ENCODE measurements at places on chromosomes 7 and 10.

- DNase-seq: no peak
Observed at GRCh38 chr7:47210281-47210854, 371.5 kb downstream of the TNS3 start.

- DNase-seq: no peak
Observed at GRCh38 chr7:136925556-136925955, 57.1 kb downstream of the CHRM2 start.

DNA sequence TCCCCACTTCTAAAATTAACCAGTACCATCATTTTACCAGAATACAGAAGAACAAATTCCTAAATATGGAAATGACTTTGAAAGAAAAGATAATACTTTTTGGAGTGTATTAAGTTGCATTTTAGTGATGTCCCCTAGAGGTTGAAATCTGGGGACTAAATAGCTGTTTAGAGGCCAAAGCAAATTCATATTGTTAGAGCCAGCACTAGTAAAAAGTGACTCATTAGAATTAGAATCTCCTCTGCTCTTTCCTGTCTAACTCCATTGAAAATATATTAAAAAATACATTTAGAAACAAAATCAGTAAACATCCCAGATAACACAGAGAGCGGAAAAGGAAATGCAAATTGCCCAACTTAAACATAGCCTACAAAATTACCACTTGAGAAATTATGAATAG lies 1189.6 kb upstream of the C7orf33 start:
- DNase-seq: no peak

- no peak for DNase-seq
Observed at GRCh38 chr10:91935886-91936285, 12.3 kb downstream of the BTAF1 start.

- no peak for DNase-seq
Observed at GRCh38 chr10:9419757-9420156, 1365.3 kb downstream of the GATA3 start.

- no peak for DNase-seq
Observed at GRCh38 chr7:92854501-92855238, 18.3 kb upstream of the CDK6 start.

- DNase-seq: no peak
Observed at GRCh38 chr10:65183236-65183635, 1662.0 kb downstream of the REEP3 start.

DNA sequence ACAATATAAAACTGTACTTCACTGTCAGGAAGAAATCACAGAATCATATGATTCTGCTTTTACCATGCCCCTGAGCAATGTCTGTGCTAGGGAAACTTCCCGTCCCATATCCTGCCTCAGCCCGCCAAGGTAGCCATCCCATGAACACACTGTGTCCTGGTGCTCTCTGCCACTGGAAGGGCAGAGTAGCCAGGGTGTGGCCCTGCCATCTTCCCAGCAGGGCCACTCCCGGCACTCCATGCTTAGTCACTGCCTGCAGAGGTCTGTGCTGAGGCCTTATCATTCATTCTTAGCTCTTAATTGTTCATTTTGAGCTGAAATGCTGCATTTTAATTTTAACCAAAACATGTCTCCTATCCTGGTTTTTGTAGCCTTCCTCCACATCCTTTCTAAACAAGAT lies 31.8 kb downstream of the AP3M1 start:
- no peak for DNase-seq

DNA sequence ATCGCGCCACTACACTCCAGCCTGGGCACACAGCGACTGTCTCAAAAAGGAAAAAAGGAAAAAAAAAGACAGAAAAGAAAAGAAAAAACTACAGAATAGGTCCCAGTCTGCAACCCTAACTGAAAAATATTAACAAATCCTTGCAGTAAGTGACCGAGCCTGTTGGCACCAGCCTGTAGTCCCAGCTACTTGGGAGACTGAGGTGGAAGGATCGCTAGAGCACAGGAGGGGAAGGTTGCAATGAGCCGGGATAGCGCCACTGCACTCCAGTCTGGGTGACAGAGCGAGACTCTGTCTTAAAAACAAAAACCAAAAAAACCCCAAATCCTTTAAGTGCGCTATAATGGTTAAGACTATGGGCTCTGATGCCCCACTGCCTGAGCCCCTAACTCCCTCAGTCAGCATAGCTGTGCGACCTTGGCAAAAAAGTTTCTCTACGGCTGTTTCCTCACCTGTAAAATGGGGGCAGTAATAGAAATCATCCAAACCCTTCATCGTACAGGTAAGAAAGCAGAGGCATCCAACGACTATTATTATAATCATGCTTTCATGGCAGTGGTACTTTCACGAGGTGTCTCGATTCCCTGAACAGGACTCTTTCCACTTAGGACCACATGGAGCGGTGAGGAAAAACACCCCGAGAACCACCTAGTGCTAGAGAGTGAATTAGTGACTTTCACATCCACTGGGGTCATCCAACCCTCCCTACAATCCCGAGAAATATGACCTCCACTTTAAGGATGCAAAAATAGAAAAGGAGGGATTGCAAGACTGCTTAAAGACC lies 755 bp downstream of the TOMM7 start:
- DNase-seq: no peak

- DNase-seq: no peak
Observed at GRCh38 chr10:10193848-10194247, 823.8 kb upstream of the CELF2 start.

GRCh38 chr10:69359148-69359547 lies 57.6 kb downstream of the TACR2 start:
- DNase-seq: no peak

DNA sequence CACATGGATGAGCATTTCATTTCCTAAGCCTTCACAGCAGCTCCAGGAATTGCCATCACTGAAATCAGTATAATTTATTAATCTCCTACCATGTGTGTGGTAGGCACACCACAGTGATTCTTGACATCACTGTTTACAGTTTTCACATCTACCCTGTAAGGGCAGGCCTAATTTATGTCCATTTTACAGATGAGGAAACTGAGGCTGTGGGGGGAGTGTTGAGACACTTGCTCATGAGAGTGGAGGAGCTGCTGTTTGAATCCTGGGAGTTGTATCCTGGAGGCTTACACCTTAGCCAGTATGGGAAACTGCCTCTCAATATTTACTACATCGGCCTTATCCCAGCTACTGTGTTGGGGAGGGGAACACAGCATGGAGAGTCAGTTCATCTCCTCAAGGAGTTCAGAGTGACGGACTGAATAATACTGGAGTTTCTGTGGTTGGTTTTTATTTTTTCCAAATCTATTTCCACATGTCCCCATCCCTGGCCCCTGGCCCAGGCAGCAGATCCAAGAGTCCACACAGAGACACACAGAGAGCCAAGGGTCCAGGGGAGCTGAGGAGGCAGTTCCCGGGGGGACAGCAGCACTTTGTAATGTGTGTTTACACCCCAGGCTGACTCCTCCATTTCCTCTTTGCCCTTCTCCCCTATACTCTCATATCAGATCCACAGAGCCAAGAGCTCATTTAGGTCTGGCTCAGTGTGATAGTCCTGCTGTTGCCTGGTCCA lies 13.2 kb downstream of the UBTD1 start:
- DNase-seq: no peak

GRCh38 chr10:64503429-64503828 lies 982.2 kb downstream of the REEP3 start:
- DNase-seq: no peak

GRCh38 chr7:47556511-47557180 lies 25.3 kb downstream of the TNS3 start:
- DNase-seq: no peak

DNA sequence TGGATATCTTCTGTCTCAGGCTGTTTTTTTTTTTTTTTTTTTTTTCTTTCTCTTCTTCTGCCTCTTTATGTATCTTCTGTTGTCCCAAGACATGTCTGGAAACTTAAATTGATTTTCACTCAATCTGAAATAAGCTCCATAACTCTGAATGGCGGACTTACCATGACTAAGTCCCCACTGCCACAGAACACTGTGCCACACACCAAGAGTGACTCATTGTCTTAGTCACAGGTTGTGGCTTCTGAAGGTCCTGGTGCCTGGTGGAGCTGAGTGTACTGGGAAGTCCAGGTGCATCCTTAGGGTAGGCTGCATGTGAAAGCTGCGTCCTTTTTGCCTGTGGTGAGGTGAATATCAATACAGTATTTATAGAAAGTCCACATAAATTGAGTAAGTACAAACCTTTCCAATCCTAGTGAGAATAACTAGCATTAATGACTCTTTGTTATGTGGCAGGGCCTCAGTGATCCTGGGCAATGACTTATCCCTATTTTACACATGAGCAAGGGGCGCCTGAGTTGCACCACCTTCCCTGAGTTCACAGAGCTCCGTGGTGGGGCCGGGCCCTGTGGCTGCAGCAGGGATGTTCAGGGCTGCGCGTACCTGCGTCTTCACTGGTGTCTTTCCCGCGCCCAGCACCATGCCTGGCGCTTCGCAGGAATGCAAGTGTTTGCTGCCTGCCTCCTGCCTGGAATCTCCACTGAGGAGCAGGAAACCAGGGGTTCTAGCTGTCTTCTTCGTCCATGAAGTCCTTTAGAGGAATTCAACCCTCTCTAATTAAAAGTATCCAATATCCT lies 4.3 kb downstream of the PFKP start:
- no peak for DNase-seq

GRCh38 chr10:102831322-102832071 lies 5.7 kb downstream of the CYP17A1 start:
- DNase-seq: no peak

DNA sequence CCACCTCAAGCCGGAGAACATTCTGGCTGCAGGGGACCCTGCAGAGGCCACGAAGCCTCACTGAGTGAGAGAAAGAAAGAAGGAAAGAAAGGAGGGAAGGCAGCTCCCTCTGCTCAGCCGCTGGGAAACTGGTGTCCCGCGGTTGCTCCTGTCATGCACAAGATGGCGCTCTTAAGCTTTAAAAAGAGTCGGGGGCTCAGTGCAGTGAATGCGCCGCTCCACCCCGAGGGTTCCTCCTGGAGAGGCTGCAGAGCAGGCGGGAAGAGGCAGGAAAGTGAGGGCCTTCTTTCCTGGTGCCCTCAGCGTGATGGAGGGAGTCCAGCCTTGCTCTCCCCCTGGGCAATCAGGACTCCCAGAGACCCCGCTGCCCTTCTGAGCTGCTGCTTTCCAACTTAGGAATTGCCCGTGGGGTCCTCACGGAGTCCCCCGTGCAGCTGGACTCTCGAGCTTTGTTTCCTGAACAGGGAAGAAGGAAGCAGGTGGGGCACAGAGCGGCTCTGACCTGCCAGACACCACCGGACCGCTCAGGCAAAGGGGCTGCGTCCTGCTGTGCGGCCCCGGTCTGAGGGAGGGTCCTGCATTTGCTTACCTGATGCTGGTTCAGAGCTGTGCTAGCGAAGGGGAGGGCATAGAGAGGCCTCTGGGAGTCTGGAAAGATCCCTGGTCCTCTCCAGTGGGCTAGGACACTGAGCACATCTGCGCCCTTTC lies 141.9 kb upstream of the MKI67 start:
- DNase-seq: no peak

DNA sequence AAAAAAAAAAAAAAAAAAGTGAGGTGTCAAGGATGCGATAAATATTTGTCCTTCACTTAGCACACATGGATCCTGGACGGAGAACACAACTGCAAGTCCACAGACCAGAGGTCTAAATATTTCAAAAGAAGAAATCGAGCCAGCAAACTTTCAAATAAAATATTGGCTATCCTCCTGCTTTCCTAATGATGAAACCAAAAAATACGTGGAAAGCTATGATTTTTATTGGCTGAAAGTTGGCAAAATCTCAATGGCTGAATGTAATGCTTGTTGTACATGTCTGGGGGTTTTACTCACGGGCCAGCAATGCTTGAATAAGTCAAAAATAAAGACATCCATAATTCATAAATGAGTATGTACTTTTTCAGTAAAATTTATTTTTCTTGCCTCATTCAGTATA lies 19.0 kb upstream of the MGMT start:
- DNase-seq: no peak

DNA sequence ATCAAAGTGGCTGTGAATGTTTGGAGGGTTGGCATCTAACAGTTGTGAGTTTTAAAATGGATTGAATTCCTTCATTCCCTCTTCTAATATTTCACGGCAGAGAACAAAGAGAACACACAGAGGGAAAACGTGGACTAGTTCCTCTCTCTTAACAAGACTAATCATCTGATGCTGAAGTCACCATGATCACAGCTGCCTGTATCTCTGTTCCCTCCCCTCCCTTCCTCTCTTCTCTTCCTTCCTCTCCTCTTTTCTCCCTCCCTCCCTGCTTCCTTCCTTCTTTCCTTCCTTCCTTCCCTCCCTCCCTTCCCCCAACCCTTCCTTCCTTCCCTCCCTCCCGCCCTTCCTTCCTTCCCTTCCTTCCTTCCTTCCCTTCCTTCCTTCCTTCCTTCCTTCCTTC lies 10.0 kb upstream of the GJD4 start:
- DNase-seq: no peak

DNA sequence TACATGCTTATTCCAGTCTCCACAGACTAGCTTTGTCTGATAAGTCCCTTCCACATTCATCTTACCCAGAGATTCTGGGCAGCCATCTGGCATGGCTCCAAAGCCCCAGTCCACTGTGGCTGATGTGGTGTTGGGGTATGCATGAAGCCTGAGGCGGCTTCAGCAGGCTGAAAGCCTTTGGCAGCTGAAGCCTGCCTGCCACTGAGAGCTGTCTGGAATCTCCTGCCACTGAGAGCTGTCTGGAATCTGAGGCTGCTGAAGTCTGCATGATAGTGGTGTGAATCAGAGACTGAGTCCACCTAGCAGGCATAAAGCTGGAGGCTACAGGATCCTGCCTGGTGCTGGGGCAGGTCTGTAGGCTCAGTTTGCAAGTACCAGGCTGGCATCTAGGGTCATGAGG lies 87.1 kb downstream of the DYNC1I1 start:
- DNase-seq: no peak

DNA sequence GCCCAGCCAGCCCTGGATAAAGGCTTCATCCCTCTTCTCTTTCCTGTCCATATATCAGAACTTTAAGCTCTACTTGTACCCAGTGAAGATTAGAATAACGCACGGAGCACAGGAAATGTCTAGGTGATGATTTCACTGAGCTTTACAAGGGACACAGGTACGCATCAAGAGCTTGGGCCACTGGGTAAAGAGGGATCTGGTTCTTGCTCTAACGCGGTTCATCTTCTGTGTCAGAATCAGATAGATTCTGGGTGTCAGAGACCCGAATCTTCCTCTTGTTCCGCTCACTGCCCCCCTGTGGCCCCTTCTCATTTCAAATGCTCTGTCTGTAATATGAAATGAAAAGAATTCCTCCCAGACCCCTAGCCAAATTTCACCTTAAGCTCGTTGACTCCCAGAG lies 24.7 kb downstream of the IL2RA start:
- no peak for DNase-seq

GRCh38 chr10:32446536-32447406 lies 831 bp downstream of the CCDC7 start:
- DNase-seq: no peak
